OCI-LY7 (cell line): ENCODE measurements at places on chromosomes 7 and 10. TPM values are rescaled to one million over a fixed set of nuclear protein-coding genes. Genes with fewer than 3 reads are reported as not detected.

Gene CCL24
- total RNA-seq = not detected in 2 replicates

Gene HTR7
- total RNA-seq = 0.10 TPM in 1 of 2 replicates, not detected in the other

Gene SLC13A1
- not detected in 2 replicates for total RNA-seq

Gene PLEKHS1
- total RNA-seq = not detected in 2 replicates

Gene EGR2
- 0.19 and 0.30 TPM in 2 replicates for total RNA-seq

Gene LIPF
- total RNA-seq = not detected in 2 replicates

Gene CYP17A1
- not detected in 2 replicates for total RNA-seq

DNA sequence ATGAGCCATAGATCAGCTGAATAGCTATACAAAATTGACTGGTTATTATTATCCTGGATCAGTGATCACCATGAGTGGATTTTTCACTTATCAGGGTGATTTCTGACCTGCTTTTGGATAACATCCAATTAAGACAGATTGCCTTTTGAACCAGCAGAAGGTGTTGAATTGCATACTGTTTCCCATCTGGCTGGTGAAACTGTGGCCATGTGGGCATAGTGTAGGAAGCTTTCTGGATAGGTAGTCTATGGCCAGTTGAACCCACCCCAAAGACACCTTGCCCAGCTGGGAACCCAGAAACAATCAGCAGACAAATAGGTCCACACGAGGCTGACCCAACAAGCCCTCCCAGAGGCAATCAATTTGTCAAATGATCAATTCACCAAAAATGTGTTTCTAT, 29.3 kb downstream of the DNAJC12 start:
- DNase-seq = no peak

DNA sequence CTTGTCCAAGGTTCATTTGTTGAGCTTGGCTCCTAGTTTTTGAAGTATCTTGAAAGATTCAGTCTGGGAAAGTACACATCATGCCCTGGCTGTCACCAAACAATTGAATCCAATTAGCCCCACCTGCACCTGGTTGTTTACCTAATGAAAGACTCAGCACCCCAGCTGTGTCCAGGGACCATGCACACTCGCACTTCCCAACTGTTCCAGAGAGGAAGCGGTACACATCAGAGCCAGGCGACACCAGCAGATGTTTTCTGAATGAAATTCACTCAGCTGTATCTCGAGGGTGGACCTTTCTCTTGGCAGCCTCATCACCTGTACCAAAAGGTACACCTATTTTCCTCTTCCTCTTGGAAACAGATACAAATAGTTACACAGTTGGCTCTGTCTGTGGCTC, 216.4 kb upstream of the LRGUK start:
- DNase-seq = peak; percentile 5

DNA sequence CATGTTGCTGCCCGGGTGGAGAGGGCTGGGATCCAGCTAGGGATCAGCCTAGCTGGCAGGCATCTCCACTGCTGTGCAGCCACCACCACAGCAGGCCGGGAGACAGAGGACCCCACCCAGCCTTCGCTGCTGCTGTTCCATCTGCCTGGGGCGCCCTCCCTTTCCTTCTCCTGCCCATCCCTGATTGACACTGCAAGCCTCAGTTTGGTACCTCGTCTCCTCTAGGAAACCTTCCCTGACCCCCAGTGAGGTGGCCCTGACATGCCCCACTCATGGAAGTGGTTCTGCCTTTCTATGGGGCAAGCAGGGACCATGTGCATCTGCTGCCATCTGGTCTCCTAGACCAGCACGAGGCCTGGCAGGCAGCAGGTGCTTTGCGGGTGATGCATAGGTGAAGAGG, 30.4 kb upstream of the DPYSL4 start:
- no peak for DNase-seq

DNA sequence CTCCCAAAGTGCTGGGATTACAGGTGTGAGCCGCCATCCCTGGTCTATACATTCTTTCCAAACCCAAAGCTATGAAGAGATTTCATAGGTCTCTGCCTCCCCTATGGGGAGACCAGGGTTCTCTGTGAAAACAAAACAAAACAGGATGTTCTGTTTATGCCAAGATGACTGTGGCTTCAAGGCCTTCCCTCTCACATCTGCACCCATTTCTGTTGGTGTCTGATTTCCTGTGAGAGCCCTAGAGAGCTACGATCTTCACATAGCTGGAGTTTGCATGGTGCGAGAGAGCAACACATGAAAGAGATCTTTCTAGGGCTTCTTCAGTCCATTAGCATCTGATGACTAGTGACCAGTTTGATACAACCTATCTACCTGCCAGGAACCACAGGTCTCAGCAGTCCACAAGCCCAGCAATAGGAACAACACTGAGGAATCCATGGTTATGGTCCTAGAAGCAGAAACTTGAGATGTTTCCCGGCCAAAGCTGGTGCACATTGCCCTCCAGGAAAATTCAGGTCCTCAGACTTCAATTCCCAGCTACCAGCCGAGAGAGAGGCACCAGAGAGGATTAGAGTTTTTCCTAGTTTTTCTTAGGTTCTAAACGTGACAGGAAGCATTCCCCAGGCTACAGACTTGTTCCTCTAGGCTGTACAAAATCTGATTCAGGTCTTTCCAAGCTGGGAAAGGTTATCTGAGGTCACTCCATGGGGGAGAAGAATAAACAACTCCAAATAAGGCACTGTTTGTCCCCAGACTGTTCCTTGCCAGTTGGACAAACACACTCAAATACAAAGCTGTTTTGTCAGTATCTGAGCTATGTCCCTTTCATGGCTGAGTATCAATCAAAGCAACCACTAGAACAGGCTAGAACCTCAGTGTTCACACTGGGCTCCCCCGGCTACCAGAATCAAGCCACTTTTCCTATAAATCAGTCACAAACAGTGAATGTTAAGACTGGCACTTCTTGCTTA, 259.7 kb downstream of the CALN1 start:
- DNase-seq = no peak

DNA sequence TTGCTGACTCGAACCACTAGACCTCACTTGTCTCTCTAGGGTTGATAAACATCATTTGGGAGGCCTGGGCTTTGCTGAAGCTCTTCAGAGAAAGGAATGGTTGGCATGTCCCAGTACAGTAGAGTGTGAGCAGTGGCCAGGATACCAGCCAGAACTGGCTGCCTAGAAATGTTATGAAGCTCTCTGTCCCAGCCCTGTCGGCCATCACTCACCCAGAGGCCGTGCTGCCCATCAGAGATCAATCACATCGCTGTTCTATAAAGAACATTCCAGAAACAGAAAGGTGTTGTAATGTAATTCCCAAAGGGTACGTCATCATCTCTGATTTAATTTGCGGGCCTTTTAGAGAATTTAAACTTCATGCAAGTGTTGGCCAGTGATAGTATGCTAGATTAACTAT, 111.5 kb downstream of the PRPF18 start:
- no peak for DNase-seq

DNA sequence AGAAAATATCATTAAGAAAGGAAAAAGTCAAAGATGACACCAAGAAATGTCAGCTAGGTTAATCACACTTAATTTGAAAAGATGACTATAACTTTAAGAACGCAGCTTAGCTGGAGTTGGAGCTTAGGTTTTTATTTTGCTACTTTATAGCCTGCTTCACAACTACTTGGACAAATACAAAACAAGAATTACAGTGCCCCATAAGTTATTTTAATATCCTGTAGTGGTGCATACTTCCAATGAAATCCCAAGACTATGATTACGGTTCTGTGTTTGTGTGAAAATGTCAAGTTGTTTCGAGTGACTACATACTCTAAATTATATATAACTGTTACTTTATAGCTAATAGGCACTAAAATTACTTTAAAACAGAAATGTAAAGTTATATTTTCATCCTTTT, 244.6 kb upstream of the MGMT start:
- no peak for DNase-seq

GRCh38 chr7:112395411-112395810, 54.8 kb upstream of the IFRD1 start:
- DNase-seq = no peak

- peak; percentile 34 for DNase-seq
Observed at GRCh38 chr10:52729271-52730104, 43.1 kb downstream of the MBL2 start.

- DNase-seq = no peak
Observed at GRCh38 chr10:52452600-52453493, 138.8 kb downstream of the DKK1 start.

GRCh38 chr10:29649561-29650551, 15.1 kb upstream of the SVIL start:
- no peak for DNase-seq

- DNase-seq = no peak
Observed at GRCh38 chr7:101212014-101212413, 5.4 kb downstream of the PLOD3 start.

GRCh38 chr7:73829921-73830680, 695 bp upstream of the CLDN4 start:
- no peak for DNase-seq

- no peak for DNase-seq
Observed at GRCh38 chr7:132407764-132408163, 168.5 kb downstream of the PLXNA4 start.

DNA sequence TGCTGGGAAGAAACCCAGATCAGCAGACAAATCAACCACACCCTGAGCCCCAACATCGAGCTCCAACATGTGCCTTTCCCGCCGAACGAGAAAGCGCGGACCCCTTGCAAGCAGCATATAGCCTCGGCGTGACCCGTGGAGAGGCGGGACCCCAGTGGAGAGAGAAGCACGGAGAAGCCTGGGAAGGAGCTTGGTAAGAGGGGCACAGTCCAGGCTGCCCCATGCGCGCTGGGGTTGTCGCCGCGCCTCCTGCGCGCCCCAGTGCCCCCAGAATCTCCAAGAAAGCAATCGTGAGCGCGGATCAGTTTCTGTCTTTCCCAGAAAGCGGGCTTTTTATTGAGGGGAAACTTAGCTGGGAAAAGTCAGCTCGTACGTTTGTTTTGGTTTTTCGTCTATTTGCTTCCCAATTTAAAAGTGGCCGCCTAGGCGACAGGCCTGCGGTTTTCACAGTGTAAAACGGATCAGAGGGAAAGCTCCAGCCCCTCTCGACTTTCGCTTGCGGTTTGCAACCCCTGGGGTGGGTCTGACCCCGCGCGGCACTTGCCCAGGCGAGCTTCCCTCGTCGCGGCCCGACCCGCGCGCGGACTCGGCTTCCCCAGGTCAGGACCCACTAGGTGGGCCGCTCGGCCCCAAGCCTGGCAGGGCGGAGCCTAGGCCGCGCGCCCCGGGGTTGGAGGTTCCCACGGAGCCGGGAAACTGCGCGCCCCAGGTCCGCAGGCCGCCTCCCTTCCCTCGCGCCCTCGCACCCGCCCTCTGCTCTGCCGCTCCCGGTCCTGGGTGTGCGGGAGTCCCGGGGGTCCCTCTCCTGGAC, 31.1 kb downstream of the SKIDA1 start:
- no peak for DNase-seq

DNA sequence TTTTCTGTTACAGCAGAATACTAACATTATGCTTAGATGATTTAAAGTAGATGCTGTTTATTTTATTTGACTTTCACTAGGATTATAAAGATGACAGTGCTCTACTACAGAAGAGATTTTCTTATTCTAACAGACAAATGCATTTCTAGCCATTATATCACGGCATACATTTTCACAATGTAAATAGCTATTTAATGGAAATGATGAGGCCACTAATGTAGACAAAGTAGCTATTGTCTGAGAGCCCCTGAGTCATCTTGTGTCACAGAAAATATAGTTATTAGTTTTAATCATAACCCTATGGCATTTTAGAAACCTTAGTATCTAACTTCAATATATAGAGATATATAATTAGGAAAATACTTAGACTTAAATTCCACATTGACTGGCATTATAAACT, 158.0 kb upstream of the AHR start:
- no peak for DNase-seq

- DNase-seq = no peak
Observed at GRCh38 chr10:11874568-11875493, 51.7 kb downstream of the PROSER2 start.

DNA sequence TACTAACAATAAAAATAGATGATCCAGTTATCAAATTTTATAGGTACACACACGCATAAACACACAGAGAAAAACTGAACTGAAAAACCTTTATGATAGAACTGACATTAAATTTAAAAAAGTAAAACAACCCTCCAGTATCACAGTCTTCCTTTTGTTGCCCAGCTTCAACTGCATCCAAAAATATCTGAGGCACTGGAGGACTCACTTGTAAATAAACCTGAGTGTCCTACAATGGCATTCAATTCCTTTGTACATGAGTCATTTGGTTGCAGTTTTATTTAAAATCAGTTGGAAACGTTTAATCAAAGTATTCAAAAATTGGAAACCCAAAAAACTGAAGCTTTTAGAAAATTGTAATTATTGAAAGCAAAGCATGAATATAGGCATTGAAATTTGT, 265.2 kb upstream of the CSTF2T start:
- DNase-seq = no peak

GRCh38 chr10:114172776-114173602, 1.0 kb downstream of the CCDC186 start:
- DNase-seq = no peak

GRCh38 chr7:150357270-150357669, 11.4 kb upstream of the REPIN1 start:
- DNase-seq = no peak

DNA sequence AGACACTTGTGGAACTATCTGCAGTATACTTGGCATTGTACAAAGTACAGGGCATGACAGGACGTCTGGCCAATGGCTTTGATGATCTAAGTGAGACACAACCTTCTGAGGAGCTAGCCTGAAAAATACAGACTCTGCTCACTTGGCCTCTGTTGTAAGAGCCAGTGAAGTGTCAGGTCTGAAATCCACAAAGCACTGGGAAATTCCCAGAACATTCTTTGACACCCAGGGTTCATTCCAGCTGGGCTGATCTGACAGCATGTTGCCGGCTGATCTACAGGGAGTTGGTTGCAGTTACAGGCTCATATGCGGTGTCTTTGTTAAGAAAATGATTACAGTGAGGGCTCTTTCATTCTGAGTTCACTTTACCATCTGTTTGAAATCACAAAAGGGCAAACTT, 354.6 kb downstream of the PHF14 start:
- DNase-seq = no peak
